ENCODE measurements at places on chromosomes 6 and 20.
A peak's percentile ranks its signal among the peaks of the same experiment; 100 is the strongest.

DNA sequence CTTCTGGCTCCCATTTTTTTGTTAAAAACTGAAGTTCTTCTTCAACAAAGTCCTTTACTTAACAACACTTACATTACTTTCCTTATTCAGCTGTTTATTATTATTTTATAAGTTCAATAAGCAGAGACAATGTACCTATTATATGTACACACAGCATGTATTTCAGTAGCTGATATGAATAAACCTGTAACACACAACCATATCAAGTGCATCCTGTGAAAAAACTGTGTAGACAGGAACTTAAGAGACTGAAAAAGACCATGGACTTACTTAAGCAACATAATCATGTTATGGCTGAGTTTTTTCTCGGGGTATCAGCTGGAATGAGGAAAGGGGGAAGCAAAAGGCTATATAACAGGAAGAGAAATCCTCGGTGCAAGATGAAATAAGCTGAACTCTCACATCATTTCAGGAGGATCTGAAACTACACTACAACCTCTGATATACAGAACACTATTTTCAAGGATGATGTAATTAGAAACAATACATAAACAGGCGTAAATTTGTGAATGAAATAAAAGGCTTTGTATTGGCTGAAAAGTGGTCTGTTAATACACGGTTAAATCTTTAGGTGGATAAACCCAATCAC is 70.9 kb downstream of the REV3L start:
- DNase-seq: no peak

DNA sequence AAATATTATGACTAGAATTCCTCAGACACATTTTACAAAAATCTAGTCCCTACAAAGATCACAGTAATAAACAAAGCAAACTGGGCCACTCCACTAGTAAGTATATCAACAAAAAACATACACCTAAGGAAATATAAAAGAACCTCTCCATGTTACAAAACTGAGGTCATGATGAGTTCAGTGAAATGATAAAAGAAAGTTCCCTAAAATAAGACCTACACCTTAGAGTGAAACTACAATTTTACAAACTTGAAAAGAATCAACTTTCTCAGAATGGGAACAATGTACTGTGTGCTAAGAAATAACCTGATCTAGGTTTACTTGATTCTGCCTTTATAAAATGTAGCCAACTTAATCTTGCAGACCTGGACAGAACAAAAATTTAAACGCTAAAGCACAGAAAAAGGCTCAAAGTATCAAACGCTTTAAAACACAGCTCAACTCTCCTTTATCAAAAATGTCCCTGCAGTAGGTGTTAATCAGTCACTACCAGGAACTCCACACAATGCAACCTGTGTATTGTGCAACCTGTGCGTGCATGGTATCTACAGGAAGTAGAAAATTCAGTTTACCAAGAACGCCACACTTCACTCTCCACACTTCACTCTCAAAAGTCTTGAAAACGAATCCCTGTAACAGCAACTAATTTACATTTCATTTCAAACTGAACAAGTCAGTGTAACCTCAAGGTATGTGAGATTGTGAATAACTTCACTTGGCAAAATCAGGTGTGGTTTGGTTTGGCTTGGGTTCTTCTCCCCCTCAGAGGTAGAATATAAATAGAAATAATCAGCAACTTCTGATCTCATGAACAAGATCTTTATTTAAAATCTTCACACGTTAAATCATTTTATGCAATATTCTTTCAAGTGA is 1.8 kb downstream of the RALGAPA2 start:
- peak; percentile 40 for DNase-seq

GRCh38 chr20:400454-401275 is 7.4 kb upstream of the RBCK1 start:
- peak; percentile 25 for DNase-seq

- DNase-seq: no peak
Observed at GRCh38 chr6:85887461-85887860, 244.8 kb upstream of the SYNCRIP start.

- DNase-seq: no peak
Observed at GRCh38 chr6:168397012-168397411, 44.0 kb upstream of the SMOC2 start.

GRCh38 chr6:24640166-24640565 is 5.8 kb downstream of the KIAA0319 start:
- DNase-seq: no peak

Measured in Jurkat, Clone E6-1 (cell line).